Amygdala (tissue), 56 donors: ENCODE measurements at places on chromosomes 7 and 10.

DNA sequence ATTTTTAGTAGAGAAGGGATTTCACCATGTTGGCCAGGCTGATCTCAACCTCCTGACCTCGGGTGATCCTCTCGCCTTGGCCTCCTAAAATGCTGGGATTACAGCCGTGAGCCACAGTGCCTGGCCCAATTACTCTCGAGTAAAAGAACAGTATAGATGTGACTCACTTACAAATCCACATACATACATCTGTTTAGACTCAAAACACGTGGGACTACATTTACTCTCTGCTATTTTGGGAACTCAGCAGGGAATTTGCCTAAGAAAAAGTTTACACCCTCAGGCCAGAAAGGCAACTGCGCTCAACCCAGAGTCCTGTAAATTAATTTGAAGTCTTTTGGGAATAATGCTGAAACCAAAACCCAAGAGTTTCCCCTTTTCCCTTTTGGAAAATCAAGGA, 289.7 kb downstream of the KLF6 start:
- no peak for DNase-seq

DNA sequence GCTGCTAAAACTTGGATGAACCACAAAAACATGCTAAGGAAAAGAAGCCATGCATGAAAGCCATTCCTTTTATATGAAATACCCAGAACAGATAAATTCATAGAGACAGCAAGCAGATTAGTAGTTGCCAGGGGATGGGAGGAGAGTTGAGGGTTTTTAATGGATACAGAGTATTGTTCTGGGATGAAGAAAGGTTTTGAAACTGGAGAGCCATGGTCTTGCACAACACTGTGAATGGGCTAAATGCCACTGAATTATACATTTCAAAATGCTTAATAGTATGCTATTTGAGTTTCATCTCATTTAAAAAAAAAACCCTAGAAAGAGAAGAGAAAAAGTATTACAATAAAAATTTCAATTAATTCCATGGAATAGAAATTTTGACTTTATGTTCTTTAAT, 154.3 kb downstream of the GNAT3 start:
- no peak for DNase-seq

GRCh38 chr7:149237502-149237901, 1.9 kb upstream of the ZNF212 start:
- DNase-seq = no peak

DNA sequence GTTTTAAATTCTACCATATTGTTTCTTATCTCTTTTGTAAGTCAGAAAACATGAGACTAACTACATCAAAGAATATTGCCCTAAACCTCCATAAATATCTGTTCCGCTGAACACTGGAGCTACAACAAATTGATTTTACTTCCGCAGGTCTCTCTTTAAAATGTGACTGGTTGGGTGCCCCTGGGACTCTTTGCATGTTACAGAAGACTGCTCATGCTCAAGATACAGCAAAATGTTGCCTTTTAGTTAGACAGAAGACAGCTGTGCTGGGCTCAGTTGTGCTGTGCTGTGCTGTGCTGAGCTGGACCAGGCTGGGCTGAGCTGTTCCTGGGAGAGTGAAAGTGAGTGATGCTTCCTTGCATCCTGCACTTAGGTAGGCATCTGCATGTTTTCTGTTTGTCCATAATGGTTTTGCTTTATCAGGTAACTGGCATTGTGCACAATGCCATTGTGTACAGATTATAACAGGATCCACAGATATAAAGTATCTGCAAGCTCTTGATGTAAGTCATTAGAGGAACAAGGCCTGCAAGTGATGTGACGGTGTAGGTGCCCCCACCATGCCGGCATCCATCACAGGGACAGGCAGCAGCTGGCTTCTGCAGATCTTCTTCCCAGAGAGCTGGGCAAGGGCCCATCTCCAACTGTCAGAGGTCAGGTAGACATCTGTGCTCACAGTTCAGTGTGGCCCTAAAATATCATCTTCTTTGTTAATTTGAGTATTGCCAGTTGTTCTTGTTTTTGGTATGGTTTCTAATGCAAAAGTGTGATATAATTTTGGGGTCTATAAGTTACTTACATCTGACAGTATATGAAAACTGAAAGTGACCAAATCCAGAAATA, 972.5 kb upstream of the CELF2 start:
- no peak for DNase-seq

- no peak for DNase-seq
Measured at GRCh38 chr7:5470816-5471215, 47.2 kb upstream of the TNRC18 start.
